ENCODE measurements at places on chromosomes 4 and X.

DNA sequence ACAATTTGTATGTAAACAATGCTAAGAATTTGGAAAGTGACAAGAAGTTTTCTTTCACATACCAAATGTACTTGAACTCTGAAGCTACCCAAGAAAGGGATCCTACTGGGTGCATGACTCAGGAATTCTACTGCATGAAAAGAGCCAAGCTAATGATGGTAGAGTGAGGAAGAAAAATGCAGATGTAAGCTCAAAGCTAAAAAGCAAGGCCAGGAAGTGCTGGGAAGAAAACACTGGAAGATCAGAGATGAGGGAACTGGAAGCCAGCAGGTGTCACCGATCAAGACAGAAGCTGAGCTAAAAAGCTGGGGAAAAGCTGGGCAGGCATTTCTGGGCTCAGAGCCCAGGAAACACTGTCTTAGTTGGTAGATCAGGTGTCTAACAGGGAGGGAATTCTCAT lies 449.1 kb downstream of the NKX6-1 start:
- no peak for DNase-seq

DNA sequence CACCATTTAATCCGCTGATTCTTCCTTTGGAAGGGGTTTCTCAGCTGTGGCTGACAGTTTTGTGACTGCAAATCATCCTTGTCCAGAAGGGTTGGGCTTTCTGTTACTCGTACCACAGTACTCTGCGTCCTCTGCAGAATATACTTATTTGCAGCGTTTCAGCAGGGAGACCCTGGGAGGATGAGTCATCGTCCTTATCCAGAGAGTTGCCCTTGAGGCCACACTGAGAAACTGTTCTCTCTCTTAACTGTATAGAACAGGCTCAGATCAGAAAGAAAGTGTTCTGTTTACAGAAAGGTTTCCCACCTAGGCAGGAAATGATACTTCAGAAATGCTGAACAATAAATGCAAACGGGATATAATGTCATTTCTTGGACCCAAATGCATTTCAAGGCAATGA lies 47.8 kb upstream of the DDX53 start:
- DNase-seq, result peak; percentile 20

DNA sequence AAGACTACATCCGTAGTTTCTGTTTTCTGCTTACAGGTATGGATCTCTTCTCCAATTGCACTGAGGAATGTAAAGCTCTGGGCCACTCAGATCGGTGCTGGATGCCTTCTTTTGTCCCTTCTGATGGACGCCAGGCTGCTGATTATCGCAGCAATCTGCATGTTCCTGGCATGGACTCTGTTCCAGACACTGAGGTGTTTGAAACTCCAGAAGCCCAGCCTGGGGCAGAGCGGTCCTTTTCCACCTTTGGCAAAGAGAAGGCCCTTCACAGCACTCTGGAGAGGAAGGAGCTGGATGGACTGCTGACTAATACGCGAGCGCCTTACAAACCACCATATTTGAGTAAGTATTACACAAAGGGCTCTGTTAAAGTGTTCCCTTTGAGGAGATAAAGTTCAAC lies 13.8 kb downstream of the PCDH10 start:
- DNase-seq, result no peak

DNA sequence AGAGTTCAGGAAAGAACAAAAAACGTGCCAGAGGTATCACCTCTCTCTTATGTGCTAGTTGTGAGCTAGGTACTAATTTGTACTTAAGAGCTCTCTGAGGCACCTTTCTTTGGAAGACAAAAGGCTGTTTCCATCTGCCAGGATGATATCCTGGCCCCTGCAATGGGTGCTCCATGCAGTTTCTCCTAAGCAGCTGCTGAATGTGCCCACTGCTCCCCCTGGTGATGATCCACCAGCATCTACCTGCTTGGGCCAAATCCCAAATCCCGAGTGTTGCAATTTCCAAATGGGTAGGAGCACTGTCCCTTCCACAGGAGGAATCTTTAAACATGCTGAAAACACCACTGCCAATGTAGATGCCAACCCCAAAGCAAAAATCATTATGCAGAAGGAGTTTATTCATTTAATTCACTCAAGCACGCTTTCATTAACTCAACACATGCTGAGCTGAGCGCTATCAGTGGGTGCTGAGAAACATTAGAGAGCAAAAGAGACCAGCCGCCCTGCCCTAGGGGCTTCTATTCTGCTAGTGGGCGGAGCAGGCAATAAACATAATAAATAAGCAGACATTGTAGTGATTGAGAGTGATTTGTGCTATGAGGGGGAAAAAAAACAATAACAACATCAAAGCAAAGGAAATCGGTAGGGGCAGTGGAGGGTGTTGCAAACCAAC lies 69.6 kb upstream of the C4orf50 start:
- DNase-seq, result peak; percentile 24

All from fibroblast of skin of scalp (primary cell).